Kidney (tissue), 22 donors: ENCODE measurements at places on chromosomes 11 and 22. TPM values are rescaled to one million over a fixed set of nuclear protein-coding genes. Genes with fewer than 3 reads are reported as not detected.

TBCEL gene
- 5.0 TPM for polyA plus RNA-seq

- H3K27ac ChIP-seq, result peak overlapping the region; percentile 96
- no peaks in the 10 kb centered on the region for H3K27me3 ChIP-seq
- no peaks in the 10 kb centered on the region for H3K4me1 ChIP-seq
- no peaks in the 10 kb centered on the region for H3K36me3 ChIP-seq
- DNase-seq, result peak; percentile 68
Measured at GRCh38 chr22:38180841-38181452, 683 bp downstream of the PLA2G6 start.

DNA sequence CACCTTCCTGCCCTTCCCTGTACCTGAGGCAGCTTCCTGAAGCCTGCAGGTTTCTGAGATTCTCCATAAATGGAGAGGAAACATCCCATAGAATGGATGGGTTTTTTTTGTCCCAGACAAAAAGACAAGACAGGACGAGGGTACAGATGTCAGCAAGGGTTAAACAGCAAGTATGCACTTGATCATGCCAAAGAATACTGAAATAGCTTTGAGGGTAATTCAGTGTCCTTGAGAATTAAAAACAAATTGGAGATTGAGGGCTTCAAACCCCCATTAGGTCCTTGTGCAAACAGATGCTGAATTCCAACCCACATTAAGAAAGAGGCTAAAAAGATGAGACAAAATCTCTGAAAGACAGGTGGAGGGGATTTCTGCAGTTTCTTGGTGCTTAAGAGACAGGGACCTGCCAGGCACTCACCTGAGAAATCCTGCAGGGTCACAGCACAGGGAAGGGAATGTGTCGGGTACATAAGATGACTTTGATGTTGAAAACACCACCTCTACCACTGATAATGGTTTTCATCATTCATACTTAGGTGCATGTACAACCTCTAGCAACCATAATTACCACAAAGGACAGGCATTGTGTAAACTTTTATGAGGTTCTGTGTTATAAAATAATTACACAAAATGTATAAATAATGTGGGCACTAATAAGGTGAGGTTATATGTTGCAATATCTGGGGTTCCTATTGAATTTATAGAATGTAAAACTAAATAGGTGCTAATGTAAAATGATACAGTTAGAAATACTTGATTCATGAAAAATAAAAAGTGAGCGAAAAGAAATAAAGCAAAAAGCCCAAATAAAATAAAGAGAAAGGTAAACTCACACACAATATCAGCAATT lies 107.1 kb upstream of the TOP3B start:
- no peak for DNase-seq
- H3K4me1 ChIP-seq, result no peaks in the 10 kb centered on the region
- no peak overlapping the region for H3K27ac ChIP-seq
- no peak overlapping the region for H3K4me3 ChIP-seq

DNA sequence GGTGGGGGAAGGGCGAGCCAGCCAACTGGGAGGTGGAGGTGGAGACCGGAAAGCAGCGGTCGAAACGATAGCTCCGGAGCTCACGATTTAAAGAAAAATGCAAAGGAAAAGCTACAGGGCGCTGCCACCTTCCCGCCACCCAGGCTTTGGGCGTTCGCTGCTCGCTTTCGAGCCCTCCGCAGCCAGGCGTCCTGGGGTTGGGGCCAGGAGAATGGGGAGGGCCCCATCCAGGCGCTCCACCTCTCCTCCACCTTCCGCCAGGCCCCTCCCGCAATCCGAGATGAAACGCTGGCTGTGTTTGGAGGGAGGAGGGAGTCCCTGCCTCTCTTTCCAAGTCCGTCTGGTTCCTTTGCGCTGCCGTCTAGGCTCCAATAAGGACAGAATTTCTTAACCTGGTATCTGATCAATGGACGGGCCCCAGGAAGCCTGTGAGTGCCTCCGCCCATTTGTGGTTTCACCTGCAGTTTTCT lies 483 bp upstream of the ABTB2 start:
- no peak for DNase-seq
- H3K27ac ChIP-seq, result peak overlapping the region; percentile 80
- H3K4me3 ChIP-seq, result peak overlapping the region; percentile 86
- H3K36me3 ChIP-seq, result no peaks in the 10 kb centered on the region
- H3K4me1 ChIP-seq, result no peaks in the 10 kb centered on the region
